Non-pigmented ciliary epithelial cell (primary cell): ENCODE measurements at places on chromosomes 12 and 14.

GRCh38 chr12:19139615-19140194 lies 10.2 kb downstream of the PLEKHA5 start:
- DNase-seq: no peak

DNA sequence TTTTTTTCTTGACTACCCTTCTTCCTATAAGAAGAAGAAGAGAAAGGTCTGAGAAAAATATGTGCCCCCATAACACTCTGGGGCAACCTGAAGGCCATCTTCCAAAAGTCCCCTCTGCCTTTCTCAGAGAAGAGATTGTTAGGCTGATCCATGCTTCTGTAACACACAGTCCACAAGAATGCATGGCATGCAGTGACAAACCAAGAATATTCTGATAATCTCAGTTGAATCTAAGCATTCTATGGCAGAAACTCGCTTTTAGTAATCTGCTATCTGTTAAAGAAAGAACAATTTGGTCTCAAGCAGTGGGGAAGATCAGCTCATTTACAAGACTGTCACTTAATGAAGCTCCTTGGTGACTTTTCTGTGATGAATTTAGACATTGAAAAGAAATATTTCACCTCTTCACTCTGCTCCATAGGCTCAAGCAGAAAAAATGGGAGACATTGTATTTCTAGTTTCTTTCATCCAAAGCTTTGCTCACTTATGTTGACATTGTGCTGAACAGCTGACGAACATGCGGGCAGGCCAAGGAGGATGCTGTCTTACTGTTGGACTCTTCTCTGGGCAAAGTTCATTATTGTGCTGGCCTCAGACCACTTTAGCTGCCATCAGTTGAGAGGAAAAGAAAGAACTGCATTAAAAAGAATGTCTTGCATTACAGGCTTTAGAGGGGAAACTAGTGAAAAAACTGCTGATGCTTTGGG lies 957.1 kb downstream of the DIO2 start:
- peak; percentile 28 for DNase-seq

GRCh38 chr12:24615967-24616411 lies 332.9 kb downstream of the BCAT1 start:
- DNase-seq: peak; percentile 62

- no peak for DNase-seq
Measured at GRCh38 chr12:75977590-75977951, 54.0 kb downstream of the PHLDA1 start.

DNA sequence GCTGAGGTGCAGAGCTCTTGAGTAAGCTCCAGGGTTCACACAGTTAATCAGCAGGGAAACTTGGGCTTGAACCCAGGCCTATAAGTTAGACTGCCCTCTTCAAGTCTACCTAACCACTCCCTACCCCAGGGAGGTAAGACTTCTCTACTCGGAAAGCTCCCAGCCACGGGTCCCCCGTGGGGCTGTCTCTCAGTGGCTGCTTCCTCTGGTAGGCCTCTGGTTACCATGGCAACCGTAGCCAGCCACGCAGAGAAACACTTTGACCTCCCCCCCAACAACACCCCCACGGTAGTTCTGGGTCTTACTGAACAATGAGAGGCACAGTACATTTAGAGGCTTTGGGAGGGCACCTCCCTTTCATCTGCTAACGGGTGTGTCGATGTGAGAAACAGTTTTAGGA lies 245.2 kb downstream of the AACS start:
- DNase-seq: no peak

- DNase-seq: no peak
Measured at GRCh38 chr12:20452496-20453010, 84.2 kb downstream of the PDE3A start.

GRCh38 chr12:108390495-108391203 lies 51.5 kb upstream of the CMKLR1 start:
- DNase-seq: no peak

DNA sequence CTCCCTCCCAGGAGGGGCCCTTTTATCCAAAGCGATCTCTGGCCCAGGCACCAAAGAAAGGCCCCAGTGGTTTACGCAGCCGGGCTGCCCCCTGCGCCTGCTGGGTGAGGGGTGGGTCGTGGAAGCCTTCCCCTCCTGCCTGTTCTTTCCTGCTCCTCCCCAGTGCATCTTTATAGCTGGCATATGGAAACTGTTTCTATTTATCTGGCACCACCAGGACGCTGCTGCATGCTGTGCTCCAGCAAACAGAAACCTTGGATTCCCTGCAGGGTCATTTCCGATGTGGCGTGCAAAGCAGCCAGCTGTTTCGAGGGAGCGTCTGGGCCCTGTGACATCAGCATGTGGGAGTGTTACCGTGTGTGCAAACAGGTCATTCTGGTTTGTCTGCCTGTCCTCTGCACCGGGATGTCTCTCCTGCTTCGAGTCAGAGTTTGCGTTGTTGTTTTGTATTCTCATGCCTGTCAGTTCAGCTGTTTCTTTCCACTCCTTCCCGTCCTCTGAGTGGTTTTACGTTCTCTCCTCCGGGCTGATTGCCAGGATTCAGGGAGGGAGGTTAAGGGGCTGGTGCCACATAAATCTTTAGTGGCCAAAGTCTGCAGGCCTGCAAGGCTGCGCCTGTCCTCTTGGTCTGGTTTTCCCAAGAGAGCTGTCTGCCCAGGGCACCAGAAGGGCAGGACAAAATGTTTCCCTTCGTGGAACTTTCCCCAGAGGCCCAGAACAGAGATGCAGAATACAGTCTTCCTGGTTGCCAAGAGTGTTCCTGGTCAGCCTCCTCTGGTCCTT lies 24.6 kb downstream of the TPCN1 start:
- DNase-seq: peak; percentile 71

GRCh38 chr12:70796989-70797388 lies 123.5 kb downstream of the PTPRR start:
- DNase-seq: no peak

GRCh38 chr12:5160827-5161226 lies 117.1 kb downstream of the KCNA5 start:
- DNase-seq: no peak

DNA sequence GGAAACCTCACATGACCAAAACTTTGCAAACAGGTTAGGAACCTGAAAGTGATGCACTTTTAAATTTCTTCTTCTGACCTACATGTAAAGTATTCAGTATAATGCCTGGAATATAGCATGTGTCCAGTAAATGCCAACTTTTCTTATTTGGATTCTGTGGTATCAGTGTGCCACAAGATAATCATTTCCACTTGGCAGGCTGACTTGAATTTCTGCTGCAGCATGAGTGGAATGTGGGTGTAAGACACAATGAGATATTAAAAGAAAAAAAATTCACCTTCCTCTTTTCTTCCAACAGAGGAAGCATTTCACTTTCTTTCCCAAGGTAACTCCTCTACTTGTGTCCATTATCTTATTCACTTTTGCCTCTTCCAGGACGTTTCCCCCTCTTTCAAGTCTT lies 141.9 kb upstream of the PRKD1 start:
- no peak for DNase-seq

GRCh38 chr14:93002851-93003298 lies 79.9 kb downstream of the CHGA start:
- DNase-seq: no peak

DNA sequence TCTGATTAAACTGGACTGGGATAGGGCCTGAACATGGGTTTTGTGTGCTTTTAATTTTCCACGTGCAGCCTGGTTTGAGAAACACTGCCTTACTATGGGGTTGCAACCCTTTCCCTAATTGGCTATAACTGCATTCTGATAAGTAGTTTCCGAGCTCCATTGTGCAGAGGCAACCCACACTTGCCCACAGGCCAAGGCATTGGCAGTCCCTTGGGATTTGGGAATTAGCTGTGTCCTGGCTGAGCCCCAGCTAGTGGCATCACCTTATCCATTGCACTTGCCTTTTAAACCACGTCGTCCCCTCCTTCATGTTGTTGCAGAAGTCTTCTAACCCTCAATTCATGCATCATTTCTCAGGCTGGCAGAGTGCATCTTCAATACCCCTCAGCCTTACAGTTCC lies 10.2 kb downstream of the VCPKMT start:
- no peak for DNase-seq

- DNase-seq: peak; percentile 80
Measured at GRCh38 chr14:89813617-89814031, 140.9 kb downstream of the EFCAB11 start.

DNA sequence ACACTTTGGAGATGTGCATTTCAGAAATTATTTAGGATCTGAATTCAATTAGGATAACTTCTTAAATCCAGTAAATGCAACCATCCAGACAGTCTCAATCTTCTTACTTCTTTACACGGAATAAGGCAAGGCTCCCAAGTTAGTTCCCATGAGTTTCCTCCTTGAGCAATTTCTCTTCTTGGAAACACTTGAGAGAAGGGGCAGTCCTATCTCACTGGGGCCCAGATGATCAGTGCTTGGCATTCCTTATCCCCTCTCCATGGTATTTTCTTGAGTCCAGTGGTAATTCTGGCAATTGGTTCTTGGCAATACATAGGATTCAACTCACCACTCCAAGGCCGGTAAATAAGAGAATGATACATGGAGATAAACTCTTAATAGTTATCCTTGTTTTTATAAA lies 87.1 kb upstream of the PTHLH start:
- DNase-seq: no peak

DNA sequence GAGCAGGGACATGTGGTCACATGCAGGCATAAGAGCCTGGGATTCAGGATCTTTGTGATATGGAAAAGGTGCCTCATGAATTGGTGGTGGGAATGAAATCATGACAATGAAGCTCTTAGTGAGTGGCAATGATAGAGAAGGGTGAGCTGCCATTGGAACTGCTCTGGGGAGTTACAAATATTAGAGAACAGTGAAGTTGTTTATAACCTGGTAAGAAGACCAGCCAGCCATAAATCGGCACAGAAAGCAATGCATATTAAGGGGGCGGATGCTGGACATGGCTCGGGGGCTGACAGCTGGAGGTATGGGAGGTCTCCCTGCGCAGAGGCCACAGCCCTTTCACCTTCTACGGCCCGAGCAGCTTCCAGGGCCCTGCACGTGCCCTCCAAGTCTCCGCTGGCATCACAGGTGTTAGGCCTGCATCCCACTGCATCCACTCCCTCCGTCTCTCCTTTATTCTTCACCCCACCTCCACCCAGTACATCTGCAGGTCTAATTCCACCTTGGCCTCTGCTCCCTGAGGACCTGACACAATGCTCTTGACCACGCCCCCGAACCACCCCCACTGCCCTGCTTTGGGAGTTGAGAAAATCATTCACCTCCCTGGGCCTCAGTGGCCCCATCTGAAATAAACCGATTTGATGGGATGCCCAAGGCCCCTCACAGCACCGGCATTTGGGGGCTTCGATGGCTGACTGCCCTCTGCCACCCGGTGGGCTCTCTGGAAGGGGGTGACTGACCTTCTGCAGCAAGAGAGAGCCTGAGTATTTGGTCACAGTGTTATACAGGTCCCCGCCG lies 4.1 kb downstream of the CACNA2D4 start:
- DNase-seq: no peak

- DNase-seq: no peak
Measured at GRCh38 chr12:1357171-1357570, 237.2 kb downstream of the FBXL14 start.

DNA sequence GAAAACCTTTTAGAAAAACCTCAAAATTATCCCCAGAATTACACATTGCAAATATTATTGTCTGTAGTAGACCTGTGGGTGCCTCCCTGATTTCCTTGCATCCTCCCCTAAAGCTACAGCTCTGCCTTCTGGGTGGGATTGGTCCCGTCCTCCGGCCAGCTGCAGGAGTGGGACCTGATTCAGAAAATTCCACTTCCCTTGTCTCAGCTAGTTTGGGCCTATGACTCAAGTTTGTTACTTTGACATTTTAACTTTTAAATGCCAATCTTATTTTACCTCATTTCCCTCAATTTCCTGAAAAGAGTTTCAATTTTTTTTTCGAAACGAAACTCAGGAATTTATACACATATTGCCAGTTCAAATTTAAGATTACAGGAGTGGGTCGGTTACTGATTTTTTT lies 13.2 kb upstream of the SLC41A2 start:
- DNase-seq: no peak

DNA sequence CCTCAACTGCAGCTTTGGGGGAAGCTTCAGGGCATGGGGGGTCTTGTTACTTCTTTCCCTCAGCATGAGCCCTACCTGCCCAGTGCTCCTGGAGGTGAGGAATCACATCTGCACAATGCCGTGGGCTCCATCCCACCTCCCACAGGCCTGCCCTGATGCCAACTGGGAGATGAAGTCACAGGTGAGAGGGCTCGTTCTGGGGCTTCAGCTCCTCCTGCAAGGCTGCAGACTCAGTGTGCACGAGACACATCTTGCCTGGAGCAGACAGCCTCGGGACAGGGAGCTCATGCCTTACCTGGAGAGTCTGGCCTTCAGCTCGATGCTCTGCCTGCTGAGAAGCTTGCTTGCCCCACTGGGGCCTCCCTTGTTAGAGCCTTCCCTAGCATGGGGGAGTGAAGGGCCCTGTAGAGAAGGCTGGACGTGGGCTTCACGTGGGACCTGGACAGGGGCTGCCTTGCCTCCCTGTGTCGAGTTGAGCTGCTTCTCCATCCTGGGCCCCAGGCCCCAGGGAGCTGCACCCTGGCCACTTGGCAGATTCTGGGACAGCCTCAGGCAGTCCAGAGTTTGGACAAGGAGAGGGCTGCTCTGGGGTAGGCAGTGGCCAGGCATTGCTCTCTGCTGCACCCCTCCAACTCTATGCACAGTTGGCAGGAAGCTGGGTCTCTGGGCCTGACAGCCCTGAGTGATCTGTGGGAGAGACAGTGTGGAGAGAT lies 171.4 kb downstream of the KIF26A start:
- no peak for DNase-seq

DNA sequence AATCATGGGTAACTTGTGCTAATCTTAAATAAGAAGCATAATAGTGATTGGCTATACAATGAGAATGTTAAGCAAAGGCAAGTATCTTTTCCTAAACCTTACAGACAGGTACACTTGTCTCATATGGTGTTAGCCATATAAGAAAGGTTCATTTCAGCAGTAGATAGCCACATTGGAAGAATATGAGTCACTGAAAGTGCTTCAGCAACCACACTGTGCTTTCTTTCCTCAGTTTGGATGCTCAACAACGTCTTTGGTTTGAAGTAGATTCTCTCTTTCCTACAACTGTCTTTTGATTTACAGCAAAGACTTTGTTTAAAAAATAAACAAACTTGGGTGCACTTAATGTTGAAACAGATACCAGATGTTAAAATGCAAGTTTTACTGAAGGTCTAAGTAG lies 8.9 kb downstream of the DDHD1 start:
- no peak for DNase-seq

GRCh38 chr14:58765843-58766242 lies 128.1 kb downstream of the DACT1 start:
- no peak for DNase-seq
